ENCODE measurements at places on chromosomes 12 and 14.

- no peak for DNase-seq
These were observed 912.8 kb downstream of the GALC start for GRCh38 chr14:87080146-87080545.

DNA sequence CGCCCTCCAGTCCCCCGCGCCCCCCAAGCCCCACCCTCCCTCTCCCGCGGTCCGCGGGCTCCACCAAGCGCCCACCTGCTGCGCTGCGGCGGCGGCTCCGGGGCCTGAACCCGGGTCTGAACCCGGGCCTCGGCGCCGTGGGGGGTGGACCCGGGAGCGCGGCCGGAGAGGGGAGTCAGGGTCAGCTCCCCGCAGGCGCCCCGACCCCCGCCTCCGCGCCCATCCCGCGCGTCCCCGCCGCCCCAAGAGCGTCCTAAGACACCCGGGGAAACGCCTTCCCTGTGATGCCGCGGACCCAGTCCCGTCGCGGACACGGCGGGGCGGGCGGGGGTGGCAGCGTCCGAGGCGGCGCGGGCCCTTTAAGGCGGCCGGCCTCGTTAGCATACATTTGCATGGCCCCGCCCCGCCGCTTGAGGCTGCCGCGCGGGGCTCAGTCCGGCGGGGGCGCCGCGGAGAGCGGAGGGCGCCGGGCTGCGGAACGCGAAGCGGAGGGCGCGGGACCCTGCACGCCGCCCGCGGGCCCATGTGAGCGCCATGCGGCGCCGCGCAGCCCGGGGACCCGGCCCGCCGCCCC is at the start of gene MMP17:
Gene MMP17 (plus strand): TSS at position 433 of the 574 bp plus-strand sequence. CDS start 102 bp downstream, at position 535.
- no peak for DNase-seq

DNA sequence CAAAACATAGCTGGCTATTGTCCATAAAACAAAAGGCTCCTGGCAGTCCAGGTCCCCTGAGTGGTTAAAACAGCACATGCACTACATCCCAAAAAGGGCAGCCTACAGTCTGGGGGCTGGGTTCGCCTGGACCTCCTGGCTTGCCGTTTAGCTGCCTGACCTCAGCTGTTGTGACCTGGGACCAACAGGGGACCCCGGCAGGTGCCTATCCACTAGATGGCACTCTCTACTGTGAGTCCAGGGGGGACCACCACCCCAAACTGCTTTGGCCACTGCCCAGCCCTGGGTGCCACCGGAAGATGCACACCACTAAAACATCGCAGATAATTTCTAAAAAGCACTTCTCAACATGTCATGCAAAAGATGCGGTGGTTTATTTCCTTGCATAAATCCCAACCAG is 2.9 kb upstream of the RTL1 start:
- no peak for DNase-seq

DNA sequence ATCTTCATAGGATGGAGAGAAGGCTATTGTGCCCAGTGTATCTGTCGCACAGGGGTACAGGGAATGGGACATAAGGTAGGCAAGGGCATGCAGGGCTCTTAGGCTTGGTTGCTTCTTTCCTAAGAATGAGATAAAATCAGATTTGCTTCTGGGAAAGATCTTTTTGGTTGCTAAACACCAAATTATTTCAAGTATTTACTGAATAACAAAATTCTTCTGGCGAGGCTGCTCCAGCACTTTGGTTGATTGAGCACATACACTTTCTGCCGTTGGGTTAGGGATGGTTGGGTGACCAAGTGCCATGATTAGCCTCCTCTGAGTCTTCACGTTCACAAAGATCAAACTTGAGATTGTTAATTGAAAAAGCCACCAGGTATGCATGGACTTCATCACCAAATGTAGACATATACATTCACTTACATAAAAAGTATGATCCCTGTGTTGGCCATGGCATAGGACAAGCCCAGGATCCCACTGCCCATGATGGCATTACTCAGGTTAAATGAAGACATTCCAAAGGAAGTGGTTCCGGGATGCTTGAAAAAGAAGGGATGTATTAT is 38.2 kb downstream of the SLC38A4 start:
- no peak for DNase-seq

DNA sequence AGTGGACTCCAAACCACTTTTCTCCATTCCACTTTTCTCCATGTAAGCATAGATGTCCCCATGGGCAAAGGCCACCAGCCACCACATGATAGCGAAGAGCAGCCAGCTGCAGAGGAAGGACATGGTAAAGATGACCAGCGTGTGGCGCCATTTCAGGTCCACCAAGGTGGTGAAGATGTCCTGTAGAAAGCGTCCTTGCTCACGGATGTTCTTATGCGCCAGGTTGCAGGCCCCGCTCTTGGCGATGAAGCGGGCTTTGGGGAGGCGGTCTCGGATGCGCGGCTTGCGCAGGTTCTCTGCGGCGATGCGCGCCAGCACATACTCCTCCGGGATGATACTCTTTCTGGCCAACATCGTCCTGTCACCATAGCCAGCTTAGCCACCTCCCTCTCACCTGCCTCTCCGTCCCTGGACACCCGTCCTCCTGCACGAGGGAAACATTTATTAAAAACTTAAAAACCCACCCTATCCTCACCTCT is 1.2 kb downstream of the KCNJ8 start:
- DNase-seq, result no peak

- DNase-seq, result no peak
These were observed 88.5 kb downstream of the GCH1 start for GRCh38 chr14:54814076-54814475.

DNA sequence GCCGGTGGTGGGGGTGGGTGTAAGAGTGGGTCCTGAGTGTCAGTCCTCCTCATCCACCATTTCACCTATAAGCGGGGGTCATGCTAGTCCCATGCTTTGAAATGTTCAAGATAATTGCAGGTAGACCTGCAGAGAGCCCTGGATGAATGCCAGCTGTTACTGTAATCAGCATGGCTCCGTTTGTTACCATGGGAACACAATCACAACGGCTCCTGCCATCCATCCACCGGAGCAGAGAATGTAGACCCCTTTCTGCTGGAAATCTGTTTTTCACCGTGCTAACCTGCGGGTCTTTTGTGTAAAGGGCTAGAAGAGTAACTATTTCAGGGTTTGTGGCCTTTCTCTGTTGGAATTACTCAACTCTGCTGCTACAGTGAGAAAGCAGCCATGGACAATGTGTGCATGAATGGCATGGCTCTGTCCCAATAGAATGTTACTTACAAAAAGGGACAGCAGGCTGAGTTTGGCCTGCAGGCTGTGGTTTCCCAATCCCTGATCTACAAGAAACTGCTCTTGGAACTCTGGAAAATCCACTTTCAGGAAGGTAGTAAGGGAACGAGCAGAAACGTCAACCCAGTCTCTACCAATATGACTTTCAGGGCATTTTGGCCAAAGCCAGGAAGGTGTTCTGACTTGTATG is 36.1 kb downstream of the KCTD10 start:
- DNase-seq, result no peak

DNA sequence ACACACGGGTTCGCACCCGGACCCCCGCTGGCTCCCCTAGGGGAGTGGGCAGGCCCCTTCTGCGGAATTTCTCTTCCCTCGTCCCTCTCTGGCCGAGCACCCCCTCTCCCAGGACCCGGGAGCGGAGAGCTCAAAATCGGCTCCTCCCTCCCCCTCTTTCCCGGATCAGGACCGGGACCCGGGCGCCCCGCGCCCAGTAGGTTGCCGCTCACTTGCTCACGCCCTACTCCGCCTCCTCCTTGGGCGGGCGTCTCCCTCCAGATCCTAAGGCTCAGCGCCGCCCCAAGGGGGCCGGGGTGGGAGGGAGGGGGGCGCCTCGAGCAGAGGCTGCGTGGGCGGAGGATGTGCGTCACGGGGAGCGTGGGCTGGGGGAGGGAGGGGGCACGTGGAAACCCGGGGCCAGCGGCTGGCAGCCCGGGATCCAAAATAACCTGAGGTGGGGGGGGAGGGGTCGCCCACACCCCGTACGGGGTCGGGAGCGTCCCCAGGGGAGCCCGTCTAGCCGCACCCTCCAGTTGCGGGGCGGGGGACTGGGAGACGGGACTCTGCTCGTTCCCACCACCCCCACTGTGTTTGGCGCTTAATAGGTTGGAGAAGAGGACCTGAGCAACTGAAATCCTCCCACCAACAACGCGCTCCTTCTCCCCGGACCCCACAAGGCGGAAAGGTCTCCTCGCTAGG is 1.8 kb upstream of the NAB2 start:
- peak; percentile 77 for DNase-seq

- DNase-seq, result no peak
These were observed 21.2 kb upstream of the FZD10 start for GRCh38 chr12:130141105-130141504.

GRCh38 chr14:99720941-99721791 is 37.1 kb downstream of the CYP46A1 start:
- no peak for DNase-seq

DNA sequence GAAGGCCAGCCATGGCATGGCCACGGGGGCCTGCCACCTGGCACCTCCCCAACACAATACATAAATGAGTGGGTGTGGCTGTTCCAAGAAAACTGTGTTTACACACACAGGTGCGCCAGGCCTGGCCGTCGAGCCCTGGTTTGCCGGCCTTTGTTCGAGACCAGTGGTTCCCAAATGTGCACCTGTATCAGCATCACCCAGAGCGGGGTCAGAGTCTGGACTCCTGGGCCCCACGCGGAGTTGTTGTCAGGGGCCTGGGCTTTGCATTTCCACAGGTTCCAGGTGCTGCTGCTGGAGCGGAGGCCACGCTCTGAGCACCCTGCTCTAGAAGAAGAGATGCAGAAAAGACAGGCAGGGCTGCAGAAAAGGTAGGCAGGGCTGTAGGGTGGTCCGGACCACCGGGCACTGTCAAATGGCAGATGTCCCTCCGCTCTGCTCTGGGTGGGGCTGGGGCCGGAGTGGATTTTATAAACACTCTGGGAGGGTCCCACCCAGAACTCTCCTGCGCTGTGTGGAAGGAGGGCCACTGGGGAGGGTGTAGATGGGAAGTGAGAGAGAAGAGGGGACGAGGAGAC is 4.2 kb upstream of the ASPG start:
- no peak for DNase-seq

- DNase-seq, result no peak
These were observed 192.7 kb upstream of the DIO3 start for GRCh38 chr14:101368629-101369028.

GRCh38 chr14:105860615-105861580 is 334.5 kb downstream of the TMEM121 start:
- no peak for DNase-seq

GRCh38 chr12:45565590-45565989 is 163.9 kb upstream of the ARID2 start:
- no peak for DNase-seq

DNA sequence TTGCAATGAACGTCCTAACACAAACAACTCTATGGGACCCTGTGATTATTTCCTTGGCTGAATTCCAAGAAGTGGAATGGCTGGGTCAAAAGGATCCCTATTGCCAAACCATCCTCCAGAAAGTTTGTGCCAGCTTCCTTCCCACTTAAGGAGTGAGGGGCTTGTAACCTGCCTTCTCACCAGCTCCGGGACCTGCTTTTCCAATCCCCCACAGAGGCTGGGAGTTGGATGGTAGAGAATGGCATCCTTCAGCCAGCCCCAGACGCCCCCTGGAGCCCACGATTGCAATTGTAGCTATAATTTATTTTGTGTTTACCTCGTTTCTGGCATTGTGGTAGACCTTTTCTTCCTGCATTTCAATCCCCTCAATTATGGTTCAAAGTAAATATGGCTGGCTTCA is 9.7 kb upstream of the ZDHHC22 start:
- DNase-seq, result no peak

GRCh38 chr14:62162998-62163589 is 400.9 kb downstream of the SNAPC1 start:
- peak; percentile 4 for DNase-seq

DNA sequence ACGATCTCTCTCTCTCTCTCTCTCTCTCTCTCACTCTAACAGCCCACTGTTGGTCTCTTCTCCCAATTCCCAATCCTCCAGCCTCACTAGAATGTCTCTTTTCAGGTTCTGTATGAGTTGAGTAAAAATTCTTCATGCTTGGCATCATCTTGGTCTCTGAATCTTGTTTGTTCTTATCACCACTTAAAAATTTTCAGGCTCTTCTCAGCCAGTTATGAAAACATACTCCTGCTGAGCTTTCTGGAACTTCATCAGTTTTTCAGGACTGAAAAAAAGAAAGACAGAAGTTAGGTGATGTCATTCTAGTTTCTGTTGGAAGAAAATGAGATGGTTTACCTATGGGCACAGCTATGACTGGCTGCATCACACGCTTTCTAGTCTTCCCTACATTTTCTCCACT is 11.5 kb upstream of the IL22 start:
- no peak for DNase-seq

DNA sequence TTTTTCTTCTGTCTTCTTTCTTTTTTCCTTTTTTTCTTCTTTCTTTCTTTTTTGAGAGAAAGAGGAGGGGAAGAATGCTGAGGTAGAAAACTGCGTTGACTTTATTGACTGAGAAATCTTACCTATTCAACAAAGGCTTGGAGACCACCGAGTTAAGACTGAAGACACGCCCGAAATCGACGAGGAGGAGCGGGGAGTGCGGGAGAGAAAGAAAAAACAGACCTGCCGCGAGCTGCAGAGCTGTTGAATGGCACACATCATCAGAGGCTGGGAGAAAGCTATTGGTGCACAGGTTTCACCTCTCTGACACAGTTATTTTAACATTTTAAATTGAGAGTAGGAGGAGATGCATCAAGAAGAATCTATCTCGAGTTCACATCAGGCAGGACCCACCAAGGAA is 5.1 kb downstream of the ASCL1 start:
- no peak for DNase-seq

GRCh38 chr12:614411-614970 is 48.8 kb downstream of the NINJ2 start:
- DNase-seq, result no peak

- DNase-seq, result no peak
These were observed 245.9 kb downstream of the NPAS3 start for GRCh38 chr14:33184587-33184986.

- DNase-seq, result peak; percentile 95
These were observed 58.1 kb upstream of the PCED1B start for GRCh38 chr12:47021298-47021697.

DNA sequence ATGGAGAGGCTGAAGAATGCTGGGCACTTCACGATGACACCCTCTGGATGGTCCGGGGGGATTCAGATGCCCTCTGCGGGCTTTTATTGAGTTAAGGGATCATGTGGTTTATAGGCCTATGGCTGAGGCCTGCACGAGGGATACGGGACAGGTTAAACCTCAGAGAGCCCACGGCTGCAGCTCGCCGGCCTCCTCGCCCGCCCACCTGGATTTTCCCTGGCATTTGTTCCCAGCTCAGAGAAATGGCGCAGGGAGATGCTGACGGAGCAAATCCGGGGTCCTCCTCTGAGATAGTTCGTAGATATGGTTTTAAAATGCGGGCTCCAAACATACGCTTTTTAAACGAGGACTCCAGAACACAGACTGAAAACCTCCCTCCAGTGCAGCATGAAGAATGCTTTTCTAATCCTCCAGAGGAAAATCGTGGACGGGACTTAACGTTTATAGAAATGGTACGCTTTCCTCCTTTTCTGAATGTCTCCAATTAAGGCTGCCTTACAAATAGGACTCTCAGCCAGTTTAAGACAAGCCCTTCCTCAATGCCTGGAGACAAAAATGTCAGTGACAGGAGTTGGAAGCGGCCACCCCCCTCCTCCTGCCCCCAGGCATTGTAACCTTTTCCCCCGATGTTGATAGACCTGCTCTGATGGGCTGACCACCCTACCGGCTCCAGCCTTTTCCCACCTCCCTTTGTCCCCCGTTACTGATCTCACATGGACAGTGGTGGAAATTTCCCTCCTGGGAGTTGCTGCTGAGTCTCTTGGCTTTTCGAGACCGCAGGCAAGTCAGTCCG is 16.6 kb downstream of the CCND2 start:
- no peak for DNase-seq

All from T1000 (cell line).